ENCODE measurements at places on chromosomes 2 and 18.

DNA sequence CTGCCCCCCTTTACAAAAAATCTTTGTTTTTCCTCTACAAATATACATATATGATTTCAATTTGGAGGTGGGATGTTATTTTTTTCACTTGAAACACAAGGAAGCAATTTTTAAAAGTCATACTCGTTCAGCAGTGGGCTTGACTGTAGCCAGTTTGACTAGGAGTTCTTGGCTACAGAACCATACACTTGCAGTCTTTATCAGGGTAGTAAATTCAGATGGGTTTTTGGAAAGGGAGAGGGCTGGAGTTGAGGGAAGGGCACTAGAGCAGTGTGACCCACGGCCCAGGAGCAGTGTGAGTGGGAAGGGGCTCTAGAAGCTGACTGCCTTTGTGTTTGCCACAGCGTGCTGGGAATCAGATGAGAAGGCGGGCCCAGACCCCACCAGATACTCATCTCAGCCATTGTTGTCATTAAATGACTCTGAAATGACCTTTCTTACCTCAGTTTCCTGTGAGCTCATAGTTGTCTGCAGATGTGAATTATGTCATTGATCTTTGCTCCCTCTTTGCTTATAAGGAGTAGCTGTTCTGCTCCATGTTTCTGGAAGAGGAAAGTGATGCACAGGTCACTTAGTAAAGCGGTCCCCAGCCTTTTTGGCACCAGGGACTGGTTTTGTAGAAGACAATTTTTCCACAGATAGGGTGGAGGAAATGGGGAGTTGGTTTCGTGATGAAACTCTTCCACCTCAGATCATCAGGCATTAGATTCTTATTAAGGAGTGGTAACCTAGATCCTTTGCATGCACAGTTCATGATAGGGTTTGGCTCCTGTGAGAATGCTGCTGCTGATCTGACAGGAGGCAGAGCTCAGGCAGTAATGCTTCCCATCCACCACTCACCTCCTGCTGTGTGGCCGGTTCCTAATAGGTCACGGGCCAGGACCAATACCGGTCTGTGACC is 116.8 kb downstream of the SPTBN1 start:
- DNase-seq, result no peak

GRCh38 chr2:192157776-192158175 is 37.0 kb downstream of the TMEFF2 start:
- DNase-seq, result no peak

DNA sequence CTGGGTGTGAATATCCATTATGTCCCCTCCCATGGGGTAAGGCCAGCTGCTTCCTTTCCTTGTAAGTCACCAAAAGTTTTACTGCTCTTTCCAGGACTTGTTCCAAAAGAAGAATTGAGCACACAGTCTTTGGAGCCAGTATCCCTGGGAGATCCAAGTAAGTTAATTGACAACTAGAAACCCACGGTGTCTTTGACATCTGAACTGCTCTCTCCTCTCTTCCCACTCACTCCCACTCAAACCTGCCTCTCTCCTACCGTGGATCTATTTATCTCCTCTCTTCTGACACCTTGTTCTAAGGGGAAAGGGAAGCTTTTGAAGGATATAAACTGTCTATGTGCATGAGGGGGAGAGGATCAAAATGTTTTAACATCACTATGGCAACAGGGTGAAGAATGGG is 86.7 kb downstream of the VIT start:
- no peak for DNase-seq

- DNase-seq, result no peak
Measured at GRCh38 chr2:62140426-62141141, 55.3 kb upstream of the B3GNT2 start.

DNA sequence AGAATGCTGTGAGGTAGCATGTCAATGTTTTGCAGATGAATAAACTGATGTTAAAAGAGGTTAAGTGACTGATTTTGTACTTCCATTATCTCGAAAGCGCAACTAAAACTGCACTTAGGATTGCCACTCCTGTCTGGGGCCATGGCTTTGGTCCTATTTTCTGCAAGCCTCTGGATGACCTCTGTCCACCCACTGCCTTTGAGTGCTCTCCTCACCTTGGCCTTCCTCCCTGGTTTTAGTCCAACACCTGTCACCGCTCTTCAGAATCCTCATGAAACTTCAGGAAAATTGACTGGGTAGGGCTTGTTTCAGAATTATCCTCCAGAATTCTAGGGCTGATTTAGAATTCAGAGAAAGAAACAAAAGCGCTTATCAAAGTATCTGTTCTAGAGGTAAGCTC is 51.1 kb upstream of the HNMT start:
- no peak for DNase-seq

GRCh38 chr2:100887713-100888495 is 68.0 kb downstream of the NPAS2 start:
- DNase-seq, result no peak

DNA sequence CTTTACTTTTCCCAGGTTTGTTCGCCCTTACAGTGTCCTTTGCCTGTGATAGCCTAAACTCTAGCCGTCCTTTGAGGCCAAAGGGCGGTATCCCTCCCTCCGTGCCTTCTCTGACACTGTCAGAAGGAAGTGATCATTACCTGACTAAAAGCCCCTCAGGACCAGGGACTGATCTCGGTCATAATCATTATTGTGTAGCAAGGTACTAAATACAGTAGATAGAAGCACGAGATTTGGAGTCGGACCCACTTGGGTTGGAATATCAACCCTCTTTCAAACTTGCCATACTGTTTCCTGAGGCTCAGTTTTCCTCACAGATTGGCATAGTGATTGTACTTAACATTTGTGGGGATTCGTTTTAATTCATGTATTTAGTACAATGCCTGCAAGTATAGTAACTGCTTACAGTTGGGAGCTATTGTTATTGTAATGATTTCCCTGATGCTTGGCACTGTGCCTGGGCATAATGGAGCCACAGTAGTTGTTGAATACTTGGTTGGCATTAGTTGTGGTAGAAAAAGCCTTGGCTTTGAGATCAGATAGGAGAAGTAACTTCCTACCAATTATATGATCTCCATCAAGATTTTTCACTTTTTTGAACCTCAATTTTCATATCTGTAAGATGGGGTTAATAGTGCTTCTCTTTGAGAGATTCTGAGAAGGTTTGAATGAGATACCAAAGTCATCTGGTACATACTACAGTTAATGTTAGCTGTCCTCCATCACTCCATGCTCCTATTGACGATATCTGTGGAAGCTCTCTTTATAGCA is 836 bp downstream of the STK11IP start:
- no peak for DNase-seq

- peak; percentile 32 for DNase-seq
Measured at GRCh38 chr2:191676790-191677645, 918 bp upstream of the NABP1 start.

GRCh38 chr2:43370146-43370545 is 143.7 kb upstream of the ZFP36L2 start:
- no peak for DNase-seq

GRCh38 chr2:232581725-232582124 is 31.2 kb downstream of the EIF4E2 start:
- no peak for DNase-seq

- no peak for DNase-seq
Measured at GRCh38 chr2:241314226-241315092, 1.0 kb downstream of the HDLBP start.

GRCh38 chr2:181130686-181131085 is 150.3 kb downstream of the UBE2E3 start:
- no peak for DNase-seq
